ENCODE measurements at places on chromosomes 11 and 22.

- no peak for DNase-seq
Measured at GRCh38 chr11:121670266-121670665, 217.5 kb upstream of the SORL1-AS1 start.

GRCh38 chr22:47192651-47193437 is 430.4 kb downstream of the TBC1D22A start:
- DNase-seq: no peak

DNA sequence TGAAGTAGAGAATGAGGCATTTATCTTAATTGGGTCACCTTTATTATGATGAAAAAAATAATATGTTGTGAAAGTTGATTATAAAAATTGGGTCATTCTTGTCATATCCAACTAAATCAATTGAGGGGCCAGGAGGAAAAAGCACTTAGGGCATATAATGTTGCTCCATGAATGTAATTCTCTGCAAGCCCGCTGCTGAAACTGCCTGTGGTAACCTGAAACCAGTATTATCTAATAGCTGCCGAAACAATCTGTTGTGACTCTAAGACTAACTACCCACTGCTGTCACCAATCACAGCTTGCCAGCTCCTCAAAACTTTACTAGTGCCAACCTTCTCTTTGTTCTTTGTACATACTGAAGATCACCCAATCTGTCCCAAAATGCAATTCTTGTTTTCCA is 115.8 kb downstream of the ATG16L2 start:
- peak; percentile 28 for DNase-seq

DNA sequence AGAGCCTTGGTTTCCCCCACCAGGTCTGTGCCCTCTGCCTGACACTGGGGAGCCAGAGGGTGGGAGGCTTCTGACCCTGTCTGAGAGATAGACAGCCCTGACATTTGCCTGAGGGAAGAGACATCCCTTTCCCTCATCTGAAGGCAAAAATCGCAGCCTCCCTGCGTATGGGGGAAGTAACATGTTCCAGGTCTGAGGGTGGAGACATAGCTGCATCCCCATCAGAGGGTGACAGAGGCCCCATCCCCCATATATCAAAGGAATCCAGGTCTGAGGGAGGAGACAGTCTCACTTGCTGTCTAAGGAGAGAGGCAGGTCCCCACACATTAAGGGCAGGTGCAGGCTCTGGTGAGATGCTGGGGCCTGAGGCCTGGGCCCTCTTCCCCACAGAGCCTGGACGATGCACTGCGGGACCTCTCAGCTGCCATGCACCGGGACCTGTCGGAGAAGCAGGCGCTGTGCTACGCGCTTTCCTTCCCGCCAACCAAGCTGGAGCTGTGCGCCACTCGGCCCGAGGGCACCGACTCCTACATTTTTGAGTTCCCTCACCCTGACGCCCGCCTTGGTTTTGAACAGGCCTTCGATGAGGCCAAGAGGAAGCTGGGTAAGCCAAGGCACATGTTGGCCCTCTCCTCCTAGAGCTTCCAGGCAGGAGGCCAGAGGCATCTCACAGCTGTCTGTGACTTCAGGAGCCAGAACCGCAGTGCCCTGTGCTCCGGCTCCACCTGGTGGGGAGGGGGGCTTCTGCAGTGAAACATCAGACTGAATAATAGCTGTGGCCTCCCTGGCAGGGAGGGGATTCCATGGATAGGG is 16.1 kb upstream of the RELT start:
- DNase-seq: no peak

DNA sequence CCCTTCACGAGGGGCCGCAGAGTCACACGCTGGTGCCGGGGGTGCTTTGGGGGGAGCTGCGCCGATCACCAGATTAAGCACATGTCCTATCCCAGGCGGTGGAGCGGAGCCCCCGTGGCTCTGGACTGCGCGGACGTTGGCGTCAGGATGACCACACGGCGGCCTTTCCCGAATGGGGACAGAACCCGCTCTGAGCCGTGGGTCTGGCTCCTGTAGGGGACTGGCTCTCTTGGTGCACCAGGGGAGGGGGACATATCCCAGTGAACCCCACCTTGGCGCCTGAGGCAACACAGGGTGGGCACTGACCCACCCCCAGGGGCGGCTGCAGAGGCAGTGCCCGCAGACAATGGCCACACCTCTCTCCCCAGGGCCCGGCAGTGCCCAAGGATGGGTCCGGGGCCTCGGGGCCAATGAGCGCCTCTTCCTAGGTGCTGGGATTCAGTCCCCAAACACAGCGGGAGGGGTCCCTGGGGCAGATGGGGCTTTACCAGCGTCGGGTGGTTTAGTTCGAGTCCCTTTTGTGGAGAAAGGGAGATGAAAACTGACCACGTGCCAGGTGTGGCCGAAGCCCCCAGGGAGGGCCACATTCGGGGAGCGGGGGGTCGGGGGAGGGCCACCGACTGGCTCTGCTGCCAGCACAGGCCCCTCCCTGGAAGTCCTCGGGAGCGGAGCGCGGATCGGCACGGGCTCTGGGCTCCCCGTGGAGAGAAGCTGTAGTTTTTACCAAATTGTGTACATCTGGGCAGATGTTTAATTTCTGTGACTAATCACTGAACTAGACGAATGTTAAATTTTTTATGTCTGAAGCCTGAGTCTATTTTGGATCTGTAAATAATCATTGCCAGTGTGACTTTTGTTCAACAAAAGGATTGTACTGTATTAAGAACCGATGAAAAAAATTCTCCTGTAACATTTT is 58.9 kb downstream of the GRAMD4 start:
- DNase-seq: no peak

- DNase-seq: no peak
Measured at GRCh38 chr22:19483481-19484244, 3.9 kb downstream of the CDC45 start.

GRCh38 chr11:34353881-34354280 is 3.9 kb downstream of the ABTB2 start:
- no peak for DNase-seq

GRCh38 chr11:32311346-32312065 is 123.8 kb downstream of the WT1 start:
- no peak for DNase-seq

GRCh38 chr11:96481204-96481603 is 91.4 kb downstream of the JRKL start:
- no peak for DNase-seq

GRCh38 chr11:79481795-79482194 is 41.0 kb upstream of the TENM4 start:
- DNase-seq: no peak

DNA sequence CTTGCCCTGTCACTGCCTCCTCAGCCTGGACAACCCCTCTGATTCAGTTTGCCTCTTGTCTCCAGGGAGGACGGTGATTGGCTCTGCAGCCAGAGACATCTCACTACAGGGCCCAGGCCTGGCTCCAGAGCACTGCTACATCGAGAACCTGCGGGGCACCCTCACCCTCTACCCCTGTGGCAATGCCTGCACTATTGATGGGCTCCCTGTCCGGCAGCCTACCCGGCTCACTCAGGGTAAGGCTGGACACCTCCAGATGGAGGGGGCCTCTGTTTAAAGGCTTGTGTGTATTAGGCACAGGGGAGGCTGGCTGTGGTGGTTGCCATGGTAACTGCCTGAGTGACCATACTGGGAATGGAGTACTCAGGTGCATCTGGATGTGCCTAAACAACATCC is 8.6 kb downstream of the PHLDB1 start:
- no peak for DNase-seq

Measured in stromal cell of bone marrow (primary cell).